ENCODE measurements at places on chromosomes 16 and 17.

- no peaks in the 10 kb centered on the region for H3K36me3 ChIP-seq
- peak overlapping the region; percentile 29 for H3K4me3 ChIP-seq
- H3K27me3 ChIP-seq: no peaks in the 10 kb centered on the region
- peak; percentile 70 for DNase-seq
Measured at GRCh38 chr16:56866955-56867830, 2.2 kb downstream of the SLC12A3 start.

DNA sequence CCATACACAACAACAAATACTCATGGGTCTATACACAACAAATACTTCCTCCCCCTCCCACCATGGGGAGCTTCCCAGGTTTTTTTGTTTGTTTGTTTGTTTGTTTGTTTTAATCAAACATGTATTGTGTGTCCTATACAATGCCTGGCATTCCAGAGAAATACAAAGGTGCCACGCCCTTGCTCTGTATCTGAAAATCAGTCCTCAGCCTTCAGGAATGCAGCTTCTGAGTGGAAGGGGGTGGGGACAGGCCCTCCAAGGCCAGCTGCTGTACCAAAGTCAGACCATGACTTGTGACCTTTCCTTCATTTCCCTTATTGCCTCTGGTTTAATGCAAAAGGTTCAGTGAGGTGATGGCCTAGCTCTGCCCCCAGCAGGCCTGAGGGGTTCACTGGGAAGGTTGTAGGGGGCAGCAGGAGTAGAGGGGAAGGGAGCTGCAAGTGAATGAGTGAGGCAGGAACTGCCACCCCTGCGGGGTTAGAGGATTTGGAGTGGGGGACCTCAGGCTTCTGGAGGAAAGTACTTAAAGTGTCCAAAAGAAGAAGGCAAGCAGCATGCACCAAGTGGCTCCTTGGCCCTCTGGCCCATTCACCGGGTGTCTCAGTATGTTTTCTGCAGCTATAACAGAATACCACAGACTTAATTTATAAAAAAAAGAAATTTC is 105.2 kb downstream of the CLEC16A start:
- no peak overlapping the region for H3K4me3 ChIP-seq
- H3K36me3 ChIP-seq: peaks cover 7% of the 10 kb centered on the region
- no peaks in the 10 kb centered on the region for H3K4me1 ChIP-seq
- no peak overlapping the region for H3K27ac ChIP-seq
- peak; percentile 27 for DNase-seq

GRCh38 chr17:47299239-47299910 is 24.4 kb upstream of the EFCAB13 start:
- no peaks in the 10 kb centered on the region for H3K36me3 ChIP-seq
- H3K4me3 ChIP-seq: no peak overlapping the region
- no peak for DNase-seq

DNA sequence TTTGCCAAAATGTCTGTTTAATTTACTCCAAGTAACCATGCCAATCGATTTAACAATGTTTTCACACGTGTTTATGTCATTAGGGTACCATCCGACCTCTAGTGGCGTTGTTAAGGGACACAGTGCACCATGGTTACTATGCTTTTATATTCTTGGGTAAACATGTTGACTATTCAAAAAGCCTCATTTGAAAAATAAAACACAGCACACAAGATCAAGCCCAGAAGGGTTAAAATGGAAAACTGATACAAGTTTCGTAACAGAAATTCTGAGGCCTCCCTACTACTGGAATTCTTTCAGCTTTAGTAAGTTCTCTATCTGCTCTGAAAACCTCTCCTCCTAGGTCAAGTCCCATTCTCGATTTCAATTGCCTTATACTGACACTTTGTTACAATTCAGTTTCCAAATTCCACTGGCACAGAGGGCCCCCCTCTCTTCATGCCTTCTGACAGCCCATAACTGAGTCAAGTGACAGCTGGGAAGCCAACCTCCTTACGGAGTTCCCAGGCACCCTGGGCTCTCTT is 2.1 kb downstream of the CFAP20 start:
- H3K36me3 ChIP-seq: no peaks in the 10 kb centered on the region
- peaks cover 51% of the 10 kb centered on the region for H3K4me1 ChIP-seq
- DNase-seq: peak; percentile 49
- peak overlapping the region; percentile 91 for H3K27ac ChIP-seq
- peak overlapping the region; percentile 92 for H3K4me3 ChIP-seq
- no peaks in the 10 kb centered on the region for H3K27me3 ChIP-seq

GRCh38 chr16:11783319-11784037 is 13.6 kb downstream of the ZC3H7A start:
- no peak for DNase-seq
- H3K27ac ChIP-seq: peak overlapping the region; percentile 9
- H3K27me3 ChIP-seq: no peaks in the 10 kb centered on the region
- peaks cover 6% of the 10 kb centered on the region for H3K36me3 ChIP-seq

Data from HepG2 (cell line).